Epithelial cell of esophagus (primary cell): ENCODE measurements at places on chromosomes 12 and 14.

DNA sequence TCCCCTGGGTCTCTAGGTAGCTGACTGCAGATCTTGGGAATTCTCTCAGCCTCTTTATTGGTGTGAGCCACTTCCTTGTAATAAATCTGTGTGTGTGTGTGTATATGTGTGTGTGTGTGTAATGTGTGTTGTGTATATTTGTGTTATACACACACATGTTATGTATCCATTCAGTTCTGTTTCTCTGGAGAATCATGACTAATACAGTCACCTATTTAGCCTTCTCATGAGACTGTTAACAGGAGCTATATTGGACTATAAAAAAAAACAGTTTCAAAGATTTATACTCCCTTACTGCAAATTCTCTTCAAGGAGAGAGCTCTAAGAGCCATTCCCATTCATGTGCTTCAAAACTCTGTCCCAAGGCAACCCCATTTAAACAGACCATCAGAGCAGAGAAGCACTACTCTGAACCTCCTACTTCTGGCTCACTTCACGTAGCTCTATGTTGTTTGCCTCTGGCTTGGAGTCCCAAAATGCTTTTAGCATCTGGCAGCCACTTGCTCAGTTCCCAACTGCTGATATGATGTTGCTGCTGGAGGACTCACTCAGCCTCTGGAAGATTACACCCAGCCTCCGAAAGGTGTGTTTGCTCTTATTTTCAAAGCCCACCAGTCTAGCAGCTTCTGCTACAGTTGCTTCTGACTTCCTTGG is 48.7 kb upstream of the KITLG start:
- DNase-seq = no peak

- DNase-seq = no peak
Observed at GRCh38 chr12:34403706-34404376, 381.5 kb downstream of the ALG10 start.

DNA sequence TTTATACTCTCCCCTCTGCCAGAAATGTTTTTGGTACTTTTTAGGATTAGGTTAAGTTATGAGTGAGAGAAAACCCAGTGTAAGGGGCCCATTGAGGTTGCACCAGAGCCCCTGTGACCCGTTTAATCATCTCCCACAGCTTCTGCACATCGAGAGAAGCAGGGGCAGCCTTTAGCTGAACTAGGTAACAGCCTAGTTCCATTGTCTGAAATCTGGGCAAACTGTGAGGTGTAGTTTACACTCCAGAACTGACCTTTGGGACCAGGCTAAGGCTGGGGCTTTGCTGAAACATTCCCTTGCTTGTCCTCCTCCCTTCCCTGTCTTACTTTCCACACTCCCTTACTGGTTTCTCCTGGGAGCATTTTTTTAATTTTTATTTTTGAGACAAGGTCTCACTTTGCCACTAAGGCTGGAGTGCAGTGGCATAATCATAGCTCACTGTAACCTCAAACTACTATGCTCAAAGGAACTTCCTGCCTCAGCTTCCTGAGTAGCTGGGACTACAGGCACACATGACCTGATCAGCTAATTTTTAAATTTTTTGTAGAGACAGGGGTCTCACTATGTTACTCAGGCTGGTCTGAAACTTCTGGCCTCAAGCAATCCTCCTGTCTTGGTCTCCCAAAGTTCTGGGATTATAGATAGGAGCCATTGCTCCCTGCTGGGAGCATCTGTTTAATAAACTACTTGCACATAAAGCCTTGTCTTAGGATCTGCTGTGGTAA is 25.9 kb upstream of the DHRS2 start:
- DNase-seq = no peak

GRCh38 chr14:30193845-30194501 is 266.3 kb upstream of the PRKD1 start:
- DNase-seq = peak; percentile 17

GRCh38 chr14:39474416-39474911 is 42.2 kb upstream of the FBXO33 start:
- DNase-seq = no peak

DNA sequence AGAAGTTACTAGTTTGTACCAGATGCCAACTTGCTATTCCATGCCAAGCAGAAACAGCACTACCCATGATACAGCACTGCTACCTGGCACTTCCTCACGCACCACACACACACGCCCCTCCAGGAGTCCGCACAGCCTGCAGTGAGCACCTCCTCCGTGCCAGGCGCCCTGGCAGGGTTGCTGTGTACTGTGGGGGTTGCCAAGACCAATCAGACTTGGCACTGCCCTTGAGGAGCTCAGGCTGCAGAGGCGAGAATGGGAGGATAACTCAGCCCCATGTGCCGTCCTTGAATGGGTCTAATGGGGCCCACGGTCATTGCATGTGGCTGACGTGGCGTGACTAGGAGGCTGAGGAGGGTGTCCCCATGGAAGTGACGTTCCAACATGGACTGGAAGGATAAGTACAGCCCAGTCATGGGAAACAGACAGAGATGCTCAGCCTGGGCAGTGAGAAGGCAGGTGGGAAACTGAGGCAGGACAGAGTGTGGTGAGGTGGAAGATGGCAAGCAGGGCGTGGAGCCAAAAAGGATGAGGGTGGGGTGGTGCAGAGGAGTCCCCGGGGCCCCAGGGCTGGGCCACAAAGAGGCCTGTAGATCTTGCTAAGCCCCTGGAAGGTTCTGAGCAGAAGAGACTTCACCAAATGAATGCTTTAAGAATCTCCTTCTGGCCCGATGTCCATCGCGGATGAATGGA is 65.3 kb upstream of the C14orf180 start:
- DNase-seq = no peak

DNA sequence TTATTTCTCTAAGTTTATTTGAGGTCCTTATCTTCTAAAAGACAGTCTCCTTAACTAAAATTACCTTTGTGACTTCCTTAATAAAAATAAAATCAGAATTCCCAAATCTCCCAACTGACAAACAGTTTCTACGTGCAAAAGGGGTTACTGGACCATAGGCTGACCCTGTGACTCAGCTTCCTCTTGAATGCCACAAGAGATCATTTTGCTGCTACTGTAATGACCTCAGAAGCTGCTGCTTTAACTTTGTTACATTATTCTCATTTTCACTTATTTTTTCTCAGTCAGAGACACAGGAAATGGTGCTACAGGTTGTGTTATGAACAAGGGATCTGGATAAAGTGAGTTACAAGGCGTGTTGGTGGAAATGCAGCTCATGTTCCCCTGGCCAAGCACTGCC is 132.2 kb upstream of the TMTC2 start:
- no peak for DNase-seq

DNA sequence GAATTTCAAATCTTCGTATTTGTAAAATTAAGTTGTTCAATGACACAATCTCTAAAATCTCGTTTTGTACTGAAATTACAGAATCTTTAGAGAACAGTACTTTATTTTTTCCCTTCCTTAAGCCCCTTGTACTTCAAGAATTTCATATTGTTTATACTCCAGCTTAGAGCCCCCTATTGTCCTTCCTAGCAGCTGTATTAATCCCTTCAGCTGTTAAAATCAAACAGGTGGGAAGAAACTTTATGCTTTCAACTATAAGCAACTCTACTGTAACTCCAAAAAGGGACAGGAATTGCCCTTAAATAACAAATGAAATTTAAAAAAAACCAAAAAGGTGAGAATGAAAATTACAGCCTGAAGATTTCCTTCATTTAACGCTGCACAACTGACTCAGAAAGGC is 1.7 kb downstream of the NACA start:
- no peak for DNase-seq

DNA sequence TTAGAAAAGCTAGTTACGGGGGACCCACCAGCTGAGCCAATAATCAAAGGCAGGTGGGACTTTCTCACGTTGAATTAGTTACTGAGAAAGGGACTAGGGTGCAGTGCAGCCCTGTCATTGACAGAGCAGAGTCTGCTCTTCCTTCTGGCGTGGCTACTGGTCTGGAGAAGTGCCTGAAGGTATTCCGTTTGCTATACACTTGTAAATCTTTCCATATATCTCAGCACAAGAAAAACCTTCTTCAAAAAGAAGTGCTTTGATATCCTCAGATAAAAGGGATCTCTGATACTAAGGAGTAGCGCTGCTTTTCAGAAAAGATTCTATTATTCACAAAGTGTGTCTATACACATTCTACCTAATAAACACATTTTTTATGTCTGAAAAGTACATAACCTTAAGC is 91.5 kb downstream of the KCNK10 start:
- DNase-seq = no peak

- DNase-seq = no peak
Observed at GRCh38 chr12:50936821-50937530, 15.4 kb upstream of the HIGD1C start.

GRCh38 chr14:76268700-76269099 is 107.2 kb upstream of the ESRRB start:
- DNase-seq = no peak

- DNase-seq = no peak
Observed at GRCh38 chr12:50520416-50521207, 15.8 kb downstream of the DIP2B start.

- no peak for DNase-seq
Observed at GRCh38 chr12:94872671-94872970, 130.9 kb downstream of the NDUFA12 start.

GRCh38 chr14:102951034-102951433 is 28.6 kb downstream of the AMN start:
- no peak for DNase-seq

DNA sequence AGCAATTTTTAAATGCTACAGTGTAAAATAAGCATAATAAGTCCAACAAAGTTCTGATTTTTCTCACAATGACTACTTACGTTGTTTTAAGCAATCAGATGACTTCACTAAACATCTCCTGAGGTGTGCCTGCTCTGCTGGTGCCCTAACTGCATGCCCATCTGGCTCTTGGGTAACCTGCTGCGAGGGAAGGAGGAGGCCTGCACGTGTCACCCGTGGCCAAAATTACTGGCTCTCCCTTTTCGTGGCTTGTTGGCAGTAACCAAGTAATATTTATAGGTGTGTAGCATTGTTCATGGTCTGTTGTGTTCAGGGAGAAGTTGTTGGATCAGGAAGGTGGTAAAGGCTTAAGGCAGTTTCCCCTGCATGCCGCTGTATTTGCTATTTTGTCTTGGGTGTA is 6.3 kb upstream of the NFKBIA start:
- DNase-seq = peak; percentile 37

- DNase-seq = peak; percentile 33
Observed at GRCh38 chr14:35506927-35507326, 27.0 kb upstream of the INSM2 start.

DNA sequence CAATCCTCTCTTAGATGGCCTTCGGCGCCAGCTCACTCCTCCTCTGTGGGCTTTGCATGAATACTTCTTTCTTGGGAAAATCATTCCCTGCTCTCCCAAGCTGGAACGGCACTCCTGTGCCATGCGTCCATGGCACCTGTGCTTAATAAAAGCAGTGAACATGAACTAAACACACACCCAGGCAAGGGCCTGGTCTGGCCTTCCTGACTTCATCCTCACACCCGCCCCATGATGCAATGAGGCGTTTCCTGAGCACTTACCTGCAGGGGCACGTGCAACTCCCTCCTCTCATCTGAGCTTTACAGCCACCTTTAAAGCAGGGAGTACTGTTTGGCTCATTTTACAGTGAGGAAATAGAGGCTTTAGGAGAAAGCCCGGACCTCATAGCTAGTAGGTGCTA is 219.8 kb downstream of the SLC41A2 start:
- peak; percentile 92 for DNase-seq
